ENCODE measurements at places on chromosomes 7 and 10.
A peak's percentile ranks its signal among the peaks of the same experiment; 100 is the strongest.

GRCh38 chr7:46681865-46682503, 760.9 kb upstream of the IGFBP3 start:
- no peak for DNase-seq

- DNase-seq = no peak
These were observed 29.4 kb upstream of the GOLGA7B start for GRCh38 chr10:97820096-97820704.

GRCh38 chr7:2856388-2857169, 12.5 kb upstream of the GNA12 start:
- no peak for DNase-seq

GRCh38 chr10:102394801-102395399, 605 bp upstream of the NFKB2 start:
- DNase-seq = peak; percentile 47

DNA sequence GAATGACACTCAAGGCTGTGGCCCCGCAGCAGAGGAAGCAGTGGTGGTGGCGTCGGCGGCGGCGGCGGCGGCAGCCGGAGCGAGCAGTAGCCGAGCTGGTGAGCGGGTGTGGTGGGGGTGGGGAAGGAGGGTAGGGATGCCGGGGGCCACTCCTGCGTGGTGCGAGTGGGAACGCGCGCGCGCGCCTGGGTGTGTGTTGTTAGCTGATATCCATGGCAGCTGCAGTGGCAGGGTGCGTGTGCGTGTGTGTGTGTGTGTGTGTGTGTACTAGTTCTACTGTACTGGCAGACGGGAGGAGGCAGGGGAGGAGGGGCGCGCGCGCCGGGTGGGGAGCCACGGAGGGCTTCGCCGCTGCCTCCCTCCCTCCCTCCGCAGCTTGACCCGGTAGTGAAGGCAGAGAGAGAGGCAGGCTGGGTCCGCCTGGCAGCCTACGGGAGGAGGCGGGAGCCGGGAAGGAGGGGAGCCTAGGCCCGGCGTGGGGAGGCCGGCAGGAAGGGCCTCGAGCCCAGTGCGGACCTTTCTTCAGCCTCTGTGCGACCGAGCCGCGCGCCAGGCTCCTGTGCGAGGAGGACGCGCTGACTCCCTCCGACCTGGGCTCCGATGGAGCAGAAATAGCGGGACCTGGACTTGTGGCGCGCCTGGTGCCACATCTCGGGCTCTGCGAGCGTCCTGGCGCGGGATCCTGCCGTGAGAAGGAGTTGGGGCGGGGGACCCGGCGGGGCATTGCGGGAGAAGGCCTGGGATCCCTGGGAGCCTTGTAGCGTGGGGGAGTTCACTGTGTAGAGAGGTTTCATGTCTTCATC, at the start of gene MAGI2:
Gene MAGI2, minus strand, starts transcription at position 110 of the 803 bp plus-strand sequence. CDS start 347 bp downstream, outside the sequence.
- DNase-seq = peak; percentile 69

- no peak for DNase-seq
These were observed 106.5 kb downstream of the MICALL2 start for GRCh38 chr7:1352656-1353271.

DNA sequence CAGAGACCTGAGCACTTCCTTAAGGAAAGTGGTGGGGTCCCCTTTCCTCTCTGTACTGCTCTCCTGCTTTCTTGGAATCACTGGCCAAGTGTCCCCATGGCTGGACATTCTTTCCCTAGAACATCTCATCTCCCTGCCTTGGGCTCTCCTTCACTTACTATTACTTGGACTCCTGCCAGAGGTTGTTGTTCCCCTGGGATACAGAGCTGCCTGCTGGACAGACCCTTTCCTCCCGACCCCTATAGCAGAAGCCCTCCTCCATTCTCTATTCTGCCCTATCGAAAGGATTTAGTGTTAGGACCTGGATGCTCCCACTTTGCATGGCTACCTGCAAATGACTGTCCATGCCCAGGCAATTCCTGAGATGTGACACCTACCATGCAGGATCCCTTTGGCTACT, 164.3 kb upstream of the PODXL start:
- no peak for DNase-seq

- no peak for DNase-seq
These were observed 29.2 kb upstream of the EGFR start for GRCh38 chr7:54989453-54990225.

DNA sequence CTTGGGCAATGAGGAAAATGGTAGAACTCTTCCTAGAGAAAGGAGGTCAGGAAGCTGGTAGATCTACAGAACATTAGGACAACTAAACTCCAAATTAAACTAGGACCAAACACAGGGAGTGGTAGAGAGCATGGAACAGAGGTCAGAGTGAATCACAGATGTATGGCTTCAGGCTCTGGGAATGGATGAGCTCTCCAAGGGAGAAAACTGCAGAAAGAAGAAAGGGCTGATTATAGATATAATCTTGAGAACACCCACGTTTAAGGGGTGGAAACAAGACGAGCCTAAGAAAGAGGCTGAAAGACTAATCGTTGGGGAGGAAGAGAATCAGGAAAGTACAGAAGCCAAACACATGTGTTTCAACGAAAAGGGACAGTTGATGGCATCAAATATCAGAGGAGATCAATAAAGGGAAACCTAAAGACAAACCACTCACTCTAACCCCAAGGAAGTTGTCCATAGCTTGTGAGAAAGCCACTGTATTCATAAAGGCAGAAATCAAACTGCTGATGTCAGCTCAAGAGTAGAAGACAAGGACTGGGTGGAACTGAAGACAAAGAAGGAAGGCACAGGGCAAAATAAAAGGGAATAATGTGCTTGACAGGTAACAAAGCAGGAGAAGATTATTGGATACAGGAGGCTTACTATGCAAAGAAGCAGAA, 41.4 kb downstream of the NUDCD3 start:
- DNase-seq = no peak

GRCh38 chr10:29424017-29424416, 135.1 kb downstream of the LYZL1 start:
- no peak for DNase-seq

- DNase-seq = no peak
These were observed 118.1 kb upstream of the EGR2 start for GRCh38 chr10:62934258-62934657.

GRCh38 chr7:66638309-66639099, 9.8 kb downstream of the KCTD7 start:
- DNase-seq = no peak

GRCh38 chr7:7304705-7305450, 122.5 kb downstream of the C1GALT1 start:
- DNase-seq = no peak

DNA sequence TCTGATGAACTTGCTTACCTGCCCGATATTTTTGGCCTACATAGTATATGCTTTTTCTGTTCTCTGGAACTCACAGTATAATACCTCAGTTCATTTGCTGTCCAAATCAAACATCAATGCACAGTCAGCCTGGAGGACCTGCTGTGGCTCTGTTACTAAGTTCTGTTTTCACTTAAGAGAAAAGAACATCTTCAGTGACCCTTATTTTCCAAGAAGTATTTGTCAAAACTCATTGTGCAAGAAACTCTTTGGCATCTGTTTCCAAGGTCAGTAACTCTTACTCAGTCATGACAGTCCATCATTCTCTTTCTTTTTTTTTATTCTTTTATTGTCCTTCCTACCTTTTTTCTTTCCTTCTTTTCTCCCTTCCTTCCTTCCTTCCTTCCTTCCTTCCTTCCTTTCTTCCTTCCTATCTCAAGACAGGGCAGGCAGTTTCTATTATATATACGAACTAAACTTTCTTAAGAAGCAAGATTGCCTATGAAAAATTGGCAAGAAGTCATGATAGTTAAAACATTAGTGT, 37.8 kb upstream of the SEM1 start:
- no peak for DNase-seq

DNA sequence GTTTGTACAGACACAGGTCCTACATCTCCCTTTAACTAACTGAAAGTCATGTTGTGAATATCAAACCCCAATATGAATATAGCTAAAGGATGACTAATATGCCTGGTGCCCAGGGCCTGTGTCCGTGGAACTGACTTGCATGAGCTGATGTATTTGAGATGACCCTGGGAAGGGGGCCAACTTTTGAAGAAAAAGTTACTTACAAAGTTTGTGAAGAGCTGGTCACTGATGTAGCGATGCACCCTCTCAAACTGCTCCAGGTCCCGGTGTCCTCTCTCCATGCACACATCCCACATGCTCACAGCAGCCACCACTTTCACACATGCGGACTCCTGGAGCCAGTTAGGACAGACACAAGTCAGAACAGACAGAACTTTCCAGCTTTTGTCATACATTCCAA, 106.2 kb downstream of the ABCC2 start:
- no peak for DNase-seq

DNA sequence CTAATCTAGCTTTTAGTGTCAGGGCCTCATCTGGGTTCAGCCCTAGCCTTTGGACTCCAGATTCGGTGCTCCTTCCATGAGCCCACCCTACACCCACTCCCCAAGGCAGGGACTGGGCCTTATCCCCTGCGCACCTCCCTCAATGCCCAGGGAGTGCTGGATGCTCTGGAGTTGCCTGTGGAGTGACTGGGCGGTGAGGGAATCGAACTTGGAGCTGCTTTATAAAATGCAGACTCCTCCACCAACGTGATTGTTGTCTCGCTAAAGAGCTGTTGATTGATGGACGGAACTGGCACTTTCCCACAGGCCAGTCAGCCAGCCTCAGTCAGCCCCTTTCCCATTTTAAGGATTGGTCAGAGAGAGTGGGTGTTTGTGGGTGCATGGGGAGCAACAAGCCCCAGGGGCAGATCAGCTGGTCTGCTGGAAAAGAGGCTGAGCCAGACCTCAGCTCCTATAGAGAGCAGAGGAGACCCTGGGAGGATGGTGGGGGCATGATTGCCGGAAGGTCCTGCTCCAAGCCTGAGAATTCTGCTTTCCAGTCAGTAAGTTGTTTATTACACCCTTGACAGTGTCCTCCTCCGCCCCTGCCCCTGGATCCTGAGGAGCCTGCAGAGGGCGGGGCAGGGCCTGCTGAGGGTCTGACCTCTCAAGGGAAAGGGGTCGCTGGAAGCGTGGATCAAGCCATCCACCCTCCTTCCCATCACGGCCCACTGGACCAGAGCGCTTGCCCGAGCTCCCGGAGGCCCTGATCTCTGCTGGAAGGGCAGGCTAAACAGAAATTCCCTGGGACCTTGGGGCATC, 16.7 kb downstream of the UNC5B start:
- no peak for DNase-seq

- no peak for DNase-seq
These were observed 66.1 kb downstream of the PRTFDC1 start for GRCh38 chr10:24886290-24886680.

DNA sequence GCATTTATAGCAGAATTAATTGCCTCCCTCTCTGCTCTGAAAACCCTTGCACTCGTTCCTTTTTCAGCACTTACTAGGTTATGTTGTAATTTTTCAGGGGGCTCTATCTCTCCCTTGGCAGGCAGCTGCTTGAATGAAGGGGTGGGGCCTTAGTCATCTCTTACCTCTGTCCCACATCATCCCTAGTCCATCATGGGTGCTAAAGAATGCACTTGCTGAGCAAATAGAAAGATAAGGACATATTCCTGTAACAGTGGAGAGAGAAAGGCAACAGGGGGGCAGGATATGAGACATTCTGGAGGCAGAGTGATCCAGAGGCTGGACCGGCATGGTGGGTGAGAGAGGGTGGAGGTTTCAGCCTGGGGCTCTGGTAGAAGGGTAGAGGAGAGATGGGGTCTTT, 60.0 kb downstream of the MINDY4 start:
- no peak for DNase-seq

DNA sequence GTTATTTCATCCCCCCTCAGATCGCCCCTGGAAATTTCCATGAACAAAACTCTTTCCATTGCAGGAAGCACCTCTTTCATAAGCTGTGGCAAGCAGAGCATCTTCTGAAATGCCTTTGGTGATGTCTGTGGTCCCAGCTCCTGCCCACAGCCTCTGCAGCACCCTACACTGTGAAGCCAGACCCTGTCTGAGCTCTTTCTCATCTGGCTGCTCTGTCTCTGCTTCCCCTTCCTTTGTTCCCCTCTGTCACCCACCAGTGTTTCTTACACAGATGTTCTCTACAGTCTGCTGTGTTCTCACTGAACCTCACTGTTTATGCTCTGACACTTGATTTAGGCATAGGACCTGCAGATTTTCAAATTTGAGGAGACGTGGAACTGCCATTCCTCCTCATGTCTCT, 1.9 kb upstream of the TAS2R39 start:
- DNase-seq = no peak

DNA sequence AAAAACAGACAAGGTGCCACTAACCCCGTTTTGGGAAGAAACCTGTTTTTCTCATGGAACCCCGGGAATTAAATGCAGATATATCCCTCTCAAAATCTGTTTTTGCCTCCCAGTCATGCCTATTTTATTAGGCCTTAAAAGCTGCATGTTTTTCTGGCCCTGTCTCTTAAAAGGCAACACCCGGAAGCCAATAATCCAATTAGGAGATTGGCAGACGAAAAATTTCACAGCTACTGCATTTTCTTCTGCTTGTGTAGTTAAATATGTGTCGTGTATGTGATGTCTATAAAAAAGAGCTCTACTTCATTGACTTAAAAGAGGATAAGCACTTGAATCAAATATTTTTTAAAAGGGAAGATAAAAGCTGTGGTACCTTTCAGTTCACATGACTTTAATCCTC, 31.9 kb upstream of the OPTN start:
- no peak for DNase-seq

GRCh38 chr7:28228396-28228795, 47.8 kb upstream of the JAZF1 start:
- DNase-seq = no peak

DNA sequence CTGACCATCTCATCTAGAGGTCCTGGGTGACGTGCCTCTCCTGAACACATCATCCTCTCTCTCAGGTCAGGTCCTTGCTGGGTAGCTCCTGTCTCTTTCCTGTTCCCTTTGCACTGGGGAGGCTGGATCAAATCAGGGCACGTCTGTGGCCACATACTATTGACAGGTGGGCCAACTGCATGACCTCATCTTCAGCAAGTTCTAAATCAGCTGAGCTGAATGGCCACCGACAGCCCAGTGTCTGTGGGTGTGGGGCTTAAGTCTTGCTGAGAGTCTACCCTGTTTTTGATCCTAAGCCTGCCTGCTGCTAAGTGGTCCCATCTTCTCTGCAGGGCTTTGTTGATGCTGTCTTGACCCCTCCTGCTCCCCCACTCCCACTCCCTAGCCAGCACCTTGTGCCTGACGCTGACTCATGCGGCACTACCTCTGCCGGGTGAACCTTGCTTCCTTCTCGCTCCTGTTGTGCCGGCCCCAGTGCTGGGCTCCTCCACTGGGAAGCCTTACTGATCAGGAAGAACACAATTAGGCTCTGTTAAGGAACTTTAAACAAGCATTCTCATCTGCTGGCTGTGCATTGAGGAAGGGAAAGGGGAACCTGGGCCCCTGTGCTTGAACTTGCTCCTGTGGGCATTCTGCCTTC, 440.4 kb downstream of the PLXNA4 start:
- no peak for DNase-seq

DNA sequence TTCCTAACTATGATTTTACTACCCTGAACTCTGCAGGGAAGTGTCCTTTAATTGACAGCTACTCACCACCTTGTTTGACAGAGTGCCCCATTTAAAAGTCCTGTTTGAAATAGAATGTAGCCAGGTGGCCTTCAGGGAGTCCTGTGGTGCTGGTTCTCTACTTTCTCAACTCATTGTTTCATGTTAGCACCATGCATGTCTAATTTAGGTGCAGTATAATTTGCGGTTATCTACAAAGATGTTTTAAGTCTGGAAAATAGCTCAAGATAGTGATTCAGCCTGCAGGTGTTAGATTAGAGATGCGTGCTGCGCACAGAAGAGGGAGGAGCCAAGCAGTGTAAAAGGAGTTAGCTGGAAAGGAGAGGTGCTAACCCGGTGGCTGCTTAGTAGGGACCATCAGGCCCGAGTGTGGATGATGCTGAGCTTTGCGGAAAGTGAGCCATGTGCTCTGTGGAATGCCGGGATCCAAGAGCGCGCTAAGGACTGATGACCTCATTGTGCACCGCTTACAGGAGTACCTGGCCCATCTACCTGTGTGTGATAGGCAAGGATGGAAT, 1.2 kb downstream of the CCM2 start:
- peak; percentile 38 for DNase-seq
